ENCODE measurements at places on chromosomes 12 and 14.
A peak's percentile ranks its signal among the peaks of the same experiment; 100 is the strongest.

GRCh38 chr12:16331998-16332397 lies 15.4 kb upstream of the MGST1 start:
- no peak for DNase-seq

DNA sequence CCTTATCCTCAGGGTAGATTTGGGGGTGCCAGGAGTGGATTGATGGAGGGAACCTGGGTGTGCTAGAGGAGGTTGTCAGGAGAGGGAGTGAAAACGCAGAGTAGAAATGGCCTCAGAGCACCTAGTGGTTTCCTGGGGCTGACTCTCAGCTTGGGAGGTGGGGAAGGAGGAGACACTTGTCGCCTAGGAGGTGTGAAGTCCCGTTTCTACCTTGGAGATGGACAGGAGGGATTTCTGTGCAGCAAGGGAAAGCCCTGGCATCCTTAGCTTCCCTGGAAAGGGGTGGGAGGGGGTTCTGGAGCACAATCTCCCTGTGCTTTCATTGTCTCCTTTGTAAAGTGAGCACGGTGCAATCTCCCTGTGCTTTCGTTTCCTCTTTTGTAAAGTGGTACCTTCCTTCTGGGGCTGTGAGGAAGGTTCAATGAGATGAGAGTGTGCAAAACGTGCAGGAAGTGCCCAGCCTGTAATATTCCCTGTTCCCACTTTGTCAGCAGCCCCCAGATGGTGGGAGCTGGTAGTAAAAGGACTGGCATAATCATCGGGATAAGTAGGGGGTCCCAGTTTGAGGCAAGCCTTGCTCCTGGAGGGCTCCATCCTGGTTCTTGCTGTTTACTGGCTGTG lies 1.6 kb downstream of the OAS3 start:
- no peak for DNase-seq

GRCh38 chr14:66041582-66041981 lies 444.6 kb upstream of the CCDC196 start:
- no peak for DNase-seq

DNA sequence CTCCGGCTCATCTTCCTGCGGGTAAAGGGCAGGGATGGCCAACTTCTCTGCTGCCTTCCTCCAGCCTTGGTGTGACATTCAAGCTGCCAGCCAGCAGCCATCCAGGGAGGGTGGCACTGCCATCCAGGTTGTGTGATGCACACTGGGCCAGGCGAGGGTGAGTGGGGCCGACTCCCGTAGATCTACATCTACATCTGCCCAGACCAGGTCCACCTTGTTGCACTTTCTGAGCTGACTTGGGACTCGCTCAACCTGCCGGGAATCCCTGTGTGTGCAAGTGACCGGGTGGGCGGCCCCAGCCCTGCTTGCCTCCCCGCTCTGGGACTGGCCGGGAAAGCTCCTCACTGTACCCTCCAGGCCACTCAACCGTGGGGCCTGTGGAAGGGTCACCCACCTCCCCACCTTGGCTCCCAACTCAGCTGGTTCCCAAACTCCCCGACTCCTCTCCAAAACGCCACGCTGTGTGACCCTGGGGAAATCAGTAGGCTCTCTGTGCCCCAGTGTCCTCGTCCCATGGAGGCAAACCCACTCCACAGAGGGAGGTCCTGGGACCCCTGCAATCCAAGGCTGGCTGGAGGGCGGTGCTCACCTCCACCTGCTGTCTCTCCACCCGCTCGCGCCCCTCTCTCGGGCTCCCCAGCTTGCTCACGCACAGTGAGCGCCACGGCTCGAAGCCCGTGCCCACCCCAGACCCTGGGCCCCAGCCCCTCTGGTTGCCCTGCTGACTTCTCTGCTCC lies 14.7 kb downstream of the JAG2 start:
- no peak for DNase-seq

- no peak for DNase-seq
These were observed 13.5 kb downstream of the KRT85 start for GRCh38 chr12:52353766-52354165.

GRCh38 chr12:119682639-119683252 lies 14.8 kb downstream of the PRKAB1 start:
- DNase-seq: no peak

DNA sequence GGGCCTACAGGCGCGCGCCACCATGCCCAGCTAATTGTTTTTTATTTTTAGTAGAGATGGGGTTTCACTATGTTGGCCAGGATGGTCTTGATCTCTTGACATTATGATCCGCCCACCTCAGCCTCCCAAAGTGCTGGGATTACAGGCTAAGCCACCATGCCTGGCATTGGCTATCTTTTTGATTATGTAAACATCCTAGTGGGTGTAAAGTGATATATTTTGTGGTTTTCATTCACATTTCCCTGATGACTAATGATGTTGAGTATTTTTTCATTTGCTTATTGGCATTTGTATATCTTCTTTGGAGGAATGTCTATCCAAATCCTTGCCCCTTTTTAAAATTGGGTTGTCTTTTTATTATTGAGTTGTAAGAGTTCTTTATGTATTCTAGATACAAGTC lies 16.3 kb downstream of the CREBL2 start:
- no peak for DNase-seq

GRCh38 chr14:93099196-93099595 lies 16.5 kb downstream of the ITPK1 start:
- no peak for DNase-seq

- no peak for DNase-seq
These were observed 348.0 kb upstream of the SOX5 start for GRCh38 chr12:24297516-24297915.

DNA sequence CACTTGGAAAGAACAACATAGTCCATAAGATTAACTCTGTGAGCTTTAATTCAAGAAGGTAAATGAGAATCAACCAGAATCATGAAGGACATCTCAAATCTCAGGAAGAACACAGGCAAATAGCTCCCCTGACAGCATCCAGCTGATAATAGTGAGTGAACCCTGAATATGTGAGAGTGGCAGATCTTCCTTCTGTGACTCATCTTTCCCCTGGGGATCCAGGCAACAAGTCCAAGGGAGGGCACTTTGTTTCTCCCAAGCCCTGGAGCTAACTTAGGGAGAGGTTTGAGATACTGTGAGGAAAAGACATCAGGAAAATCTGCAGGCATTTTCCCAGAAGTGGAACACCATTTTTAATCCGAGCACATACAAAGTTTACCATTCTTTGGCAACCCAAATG lies 763.9 kb upstream of the MGAT4C start:
- DNase-seq: no peak

- no peak for DNase-seq
These were observed 2.6 kb downstream of the GDF11 start for GRCh38 chr12:55745361-55746173.

- DNase-seq: peak; percentile 0
These were observed 23.8 kb upstream of the KIF26A start for GRCh38 chr14:104114421-104115130.

DNA sequence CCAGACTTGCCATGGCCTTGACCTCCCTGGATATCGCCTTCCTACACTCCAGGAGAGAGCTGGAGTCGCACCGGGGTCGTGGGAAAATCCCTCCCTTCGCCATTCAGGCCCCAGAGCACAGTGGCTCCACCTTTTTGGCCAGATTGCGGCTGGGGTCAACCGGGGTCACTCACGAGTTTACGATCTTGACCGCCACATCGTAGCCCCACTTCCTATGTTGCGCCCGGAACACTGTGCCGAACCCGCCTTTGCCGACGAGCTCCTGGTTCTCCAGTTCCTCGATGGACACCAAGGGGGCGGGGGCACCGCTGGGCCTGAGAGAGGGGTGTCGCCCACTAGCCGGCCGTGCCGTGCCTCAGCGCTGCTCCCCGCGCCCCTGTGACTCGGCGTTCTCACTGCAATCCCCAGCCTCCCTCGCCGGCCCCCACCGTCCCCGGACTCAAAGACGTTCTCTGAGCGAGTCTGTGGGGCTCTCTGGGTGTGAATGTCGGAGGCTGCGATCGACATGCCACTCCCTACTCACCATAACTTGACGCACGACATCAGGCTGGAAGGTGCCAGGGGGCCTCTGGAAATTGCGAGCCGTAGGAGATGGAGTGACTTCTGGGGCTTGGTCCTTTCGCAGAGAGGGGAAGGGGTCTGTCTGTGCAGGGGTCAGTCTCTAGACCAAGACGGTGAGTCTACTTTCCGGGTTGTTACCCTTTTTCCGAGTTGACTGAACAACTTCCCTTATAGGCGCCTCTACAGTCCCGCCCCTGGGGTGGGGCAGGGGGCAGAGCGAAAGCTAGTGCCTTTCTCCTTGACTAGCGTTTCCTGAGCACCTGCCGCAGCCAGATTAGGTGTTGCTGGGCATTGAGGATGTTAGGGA lies at the start of gene RIPK3:
Gene RIPK3 (minus strand): TSS at position 708 of the 868 bp plus-strand sequence. CDS start 165 bp downstream, at position 543.
- peak; percentile 73 for DNase-seq

GRCh38 chr12:108832730-108833354 lies 24.5 kb downstream of the SSH1 start:
- no peak for DNase-seq

- no peak for DNase-seq
These were observed 43.1 kb upstream of the CCDC196 start for GRCh38 chr14:66442953-66443571.

- DNase-seq: no peak
These were observed 47.8 kb downstream of the RDH12 start for GRCh38 chr14:67749341-67750084.

GRCh38 chr12:97754306-97754705 lies 291.7 kb downstream of the RMST start:
- no peak for DNase-seq

DNA sequence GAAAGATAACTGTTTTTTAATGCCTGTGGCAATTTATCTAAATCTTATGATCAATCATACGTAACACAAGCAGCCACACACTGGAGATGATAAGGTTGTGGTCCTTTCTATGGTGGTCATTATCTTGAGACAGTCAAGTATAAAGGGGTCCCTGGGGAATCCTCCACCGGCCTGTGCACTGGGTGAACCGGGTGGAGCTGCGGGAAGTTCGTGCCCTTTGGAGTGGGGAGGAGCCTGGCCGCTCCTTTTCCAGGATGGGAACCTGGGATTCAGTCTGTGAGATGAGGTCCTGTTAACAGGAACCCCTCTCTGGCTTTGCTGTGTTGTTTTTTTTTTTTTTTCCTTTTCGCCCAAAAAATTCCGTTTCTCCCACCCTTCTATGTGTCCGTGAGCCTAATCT lies 167.5 kb upstream of the RPL10L start:
- no peak for DNase-seq

GRCh38 chr12:58537278-58537677 lies 383.0 kb downstream of the LRIG3 start:
- no peak for DNase-seq

DNA sequence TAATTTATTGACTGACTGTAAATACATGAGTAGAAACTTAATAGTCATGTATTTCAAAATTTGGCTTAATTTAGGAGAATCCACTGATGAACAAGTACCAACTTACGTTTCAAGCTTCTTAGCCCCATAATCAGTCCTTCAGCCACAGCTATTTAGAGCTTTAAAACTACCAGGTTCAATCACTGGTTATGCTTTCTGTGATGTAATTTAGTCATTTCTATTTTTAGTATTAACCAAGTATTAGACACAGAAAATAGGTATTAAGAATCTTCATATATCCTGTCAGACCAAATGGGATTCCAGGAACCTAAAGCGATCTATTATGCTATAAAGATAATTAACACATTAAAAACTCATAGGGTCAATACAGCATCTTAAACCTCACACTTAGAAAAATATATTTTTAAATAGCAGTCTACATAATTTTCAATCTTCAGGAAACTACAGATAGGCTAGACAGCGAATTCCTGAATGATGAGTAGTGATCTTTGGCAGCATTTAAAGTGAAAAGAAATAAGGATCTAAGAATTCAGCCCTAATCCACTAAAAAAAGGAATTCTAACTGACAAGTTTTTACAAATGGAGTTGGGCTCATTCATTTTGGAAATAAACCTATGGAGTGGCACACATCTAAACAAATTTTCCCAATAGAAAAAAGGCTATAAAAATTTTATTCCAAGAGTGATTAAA lies 51.5 kb downstream of the ZC3H14 start:
- DNase-seq: no peak

DNA sequence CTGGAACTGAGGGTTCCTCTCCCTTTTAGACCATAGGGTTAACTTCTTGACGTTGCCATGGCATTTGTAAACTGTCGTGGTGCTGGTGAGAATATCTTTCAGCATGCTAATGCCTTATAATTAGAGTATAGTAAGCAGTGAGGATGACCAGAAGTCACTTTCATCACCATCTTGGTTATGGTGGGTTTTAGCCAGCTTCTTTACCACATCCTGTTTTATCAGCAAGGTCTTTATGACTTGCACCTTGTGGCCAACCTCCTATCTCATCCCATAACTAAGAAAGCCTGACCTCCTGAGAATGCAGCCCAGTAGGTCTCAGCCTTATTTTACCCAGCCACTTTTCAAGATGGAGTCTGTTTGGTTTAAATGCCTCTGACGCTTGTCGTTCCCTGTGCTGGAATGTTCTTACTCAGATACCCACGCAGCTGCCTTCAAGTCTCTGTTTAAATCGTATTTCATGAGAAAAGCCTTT lies 44.2 kb downstream of the BBS10 start:
- DNase-seq: no peak

DNA sequence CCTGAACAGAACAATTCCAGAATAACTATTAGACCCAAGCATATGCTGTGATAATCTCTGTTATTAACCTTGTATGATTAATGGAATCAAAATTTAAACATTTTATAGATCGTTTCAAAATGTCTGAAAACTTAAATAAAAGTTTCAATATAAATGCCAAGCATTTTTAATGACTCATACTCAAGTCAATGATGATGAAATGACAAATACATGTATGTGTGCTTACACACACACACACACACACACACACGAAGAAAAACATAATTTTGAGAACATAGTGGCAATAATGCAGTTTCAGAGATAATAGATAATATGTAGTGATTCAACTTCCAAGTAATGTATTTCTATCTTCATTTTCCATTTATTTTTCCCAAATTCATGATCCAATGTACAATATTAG lies 384.9 kb upstream of the FOXG1 start:
- no peak for DNase-seq

GRCh38 chr12:53740130-53740491 lies 11.7 kb downstream of the CISTR start:
- no peak for DNase-seq

GRCh38 chr12:114245555-114245954 lies 160.4 kb downstream of the TBX5 start:
- no peak for DNase-seq

DNA sequence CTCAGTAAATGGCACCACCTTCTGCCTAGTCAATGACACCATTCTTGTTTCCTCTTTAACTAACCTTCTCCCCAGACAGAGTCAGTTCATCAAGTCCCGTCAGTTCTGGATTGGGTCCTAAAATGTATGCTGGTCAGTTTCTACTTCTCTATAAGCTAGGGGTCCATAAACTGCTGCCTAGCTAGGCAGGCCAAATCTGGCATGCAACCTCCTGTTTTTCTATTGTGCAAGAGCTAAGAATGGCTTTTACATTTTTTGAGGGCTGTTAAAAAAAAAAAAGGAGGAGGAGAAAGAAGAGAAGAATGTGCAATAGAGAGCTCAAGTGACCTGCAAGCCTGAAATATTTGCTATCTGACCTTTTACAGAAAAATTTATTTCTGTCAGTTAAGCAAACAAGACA lies 6.4 kb upstream of the TMED10 start:
- DNase-seq: no peak

- DNase-seq: no peak
These were observed 96.5 kb downstream of the FOXN3 start for GRCh38 chr14:89320381-89321000.

Measured in stimulated activated CD4-positive, alpha-beta T cell treated with anti-CD3 and anti-CD28 coated beads, Interleukin-4, amount 100 ng/mL, for 1 hour (primary cell).